ENCODE measurements at places on chromosomes 2 and 18. TPM values are rescaled to one million over a fixed set of nuclear protein-coding genes. Genes with fewer than 3 reads are reported as not detected.

The CIDEA gene
- total RNA-seq: not detected

DNA sequence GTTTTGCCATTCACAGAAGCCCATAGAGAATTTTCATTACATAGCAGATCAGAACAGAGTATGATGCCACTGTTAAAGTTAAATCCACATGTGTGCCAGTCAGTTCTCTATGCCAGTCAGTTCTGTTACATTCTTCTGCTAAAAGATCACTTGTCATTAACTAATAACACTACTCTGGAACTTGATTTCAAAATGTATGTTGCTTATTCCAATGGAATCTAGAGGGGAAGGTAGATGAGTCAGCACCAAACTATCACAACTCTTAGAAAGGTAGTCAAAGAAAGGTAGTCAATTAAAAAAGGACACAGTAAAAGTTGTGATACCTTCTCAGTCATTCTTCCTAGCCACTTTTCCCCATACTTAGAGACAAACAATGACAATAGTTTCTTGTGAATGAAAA lies 1214.4 kb downstream of the LRP1B start:
- no peaks in the 10 kb centered on the region for H3K27me3 ChIP-seq
- no peak overlapping the region for H3K4me3 ChIP-seq
- H3K4me1 ChIP-seq: no peaks in the 10 kb centered on the region
- H3K36me3 ChIP-seq: no peaks in the 10 kb centered on the region

GRCh38 chr2:17976871-17977746 lies 98.6 kb downstream of the KCNS3 start:
- no peak overlapping the region for H3K4me3 ChIP-seq
- H3K27ac ChIP-seq: peak overlapping the region; percentile 84
- no peaks in the 10 kb centered on the region for H3K36me3 ChIP-seq
- H3K27me3 ChIP-seq: no peaks in the 10 kb centered on the region

The LRRC30 gene
- not detected for total RNA-seq

DNA sequence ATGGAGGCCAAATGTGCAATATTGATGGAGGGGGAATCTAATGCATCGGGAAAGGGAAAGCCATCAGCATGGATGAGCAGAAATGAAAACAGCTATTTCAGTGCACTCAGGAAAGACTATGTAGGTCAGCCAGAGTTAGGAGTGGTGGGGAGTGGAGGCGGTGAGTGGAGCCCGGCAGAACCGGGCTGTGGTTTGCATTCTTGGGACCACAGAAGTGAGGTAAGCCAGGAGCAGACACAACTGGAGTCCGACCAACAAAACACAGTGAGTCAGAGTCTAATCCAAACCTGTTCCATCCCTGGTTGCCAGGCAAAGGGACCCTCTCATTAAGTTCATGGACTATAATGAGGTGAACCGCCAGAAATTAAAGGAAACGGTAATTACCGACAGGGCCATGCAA lies 61.1 kb upstream of the RAB12 start:
- H3K27ac ChIP-seq: no peak overlapping the region
- H3K27me3 ChIP-seq: no peaks in the 10 kb centered on the region
- DNase-seq: no peak
- no peaks in the 10 kb centered on the region for H3K36me3 ChIP-seq
- no peaks in the 10 kb centered on the region for H3K4me1 ChIP-seq

DNA sequence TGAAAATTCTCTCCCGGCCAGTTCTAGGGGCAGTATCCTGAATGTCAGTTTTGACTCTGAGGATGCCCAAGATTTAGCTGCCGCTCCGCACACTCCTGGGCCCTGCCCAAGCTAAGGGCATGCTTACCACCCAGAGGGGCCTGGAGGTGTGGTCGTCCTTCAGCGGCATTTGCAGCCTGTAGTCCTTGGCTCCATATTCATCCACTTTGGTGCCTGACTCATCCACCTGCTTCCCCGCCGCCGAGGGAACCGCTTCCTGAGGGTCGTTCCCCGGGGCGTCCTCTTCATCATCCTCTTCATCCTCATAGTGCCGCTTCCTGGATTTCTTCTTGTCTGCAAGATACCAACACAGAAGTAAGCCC lies 577 bp downstream of the ERCC3 start:
- peaks cover 20% of the 10 kb centered on the region for H3K36me3 ChIP-seq
- H3K4me3 ChIP-seq: peak overlapping the region; percentile 91
- no peaks in the 10 kb centered on the region for H3K27me3 ChIP-seq
- no peak for DNase-seq

- H3K4me1 ChIP-seq: peaks cover 15% of the 10 kb centered on the region
- peak overlapping the region; percentile 94 for H3K4me3 ChIP-seq
- H3K27me3 ChIP-seq: no peaks in the 10 kb centered on the region
- H3K36me3 ChIP-seq: no peaks in the 10 kb centered on the region
Measured at GRCh38 chr18:49459404-49460171, 857 bp downstream of the DYM start.

DNA sequence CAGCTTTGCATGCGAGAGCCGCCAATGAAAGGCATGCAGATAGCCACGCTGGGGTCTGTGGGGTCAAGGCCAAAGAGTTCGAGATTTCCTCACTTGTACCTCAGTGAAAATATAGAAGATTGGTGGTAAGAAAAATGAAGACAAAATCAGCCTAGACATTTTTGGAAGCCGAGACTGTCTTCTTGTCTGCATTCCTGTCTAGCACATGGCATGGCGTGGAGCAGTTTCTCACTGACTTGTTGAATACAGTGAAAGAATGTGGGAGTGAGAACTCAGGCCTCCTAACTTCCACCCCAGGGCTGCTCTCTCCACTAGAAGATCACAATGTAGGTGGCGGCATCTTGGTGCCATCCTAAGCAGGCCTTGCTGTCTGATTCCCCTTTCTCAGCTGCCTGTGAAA lies 740.8 kb upstream of the HS6ST1 start:
- H3K4me3 ChIP-seq: no peak overlapping the region
- no peaks in the 10 kb centered on the region for H3K36me3 ChIP-seq
- peak overlapping the region; percentile 57 for H3K27ac ChIP-seq
- H3K27me3 ChIP-seq: no peaks in the 10 kb centered on the region

The MYO7B gene
- 1.3 TPM for total RNA-seq

DNA sequence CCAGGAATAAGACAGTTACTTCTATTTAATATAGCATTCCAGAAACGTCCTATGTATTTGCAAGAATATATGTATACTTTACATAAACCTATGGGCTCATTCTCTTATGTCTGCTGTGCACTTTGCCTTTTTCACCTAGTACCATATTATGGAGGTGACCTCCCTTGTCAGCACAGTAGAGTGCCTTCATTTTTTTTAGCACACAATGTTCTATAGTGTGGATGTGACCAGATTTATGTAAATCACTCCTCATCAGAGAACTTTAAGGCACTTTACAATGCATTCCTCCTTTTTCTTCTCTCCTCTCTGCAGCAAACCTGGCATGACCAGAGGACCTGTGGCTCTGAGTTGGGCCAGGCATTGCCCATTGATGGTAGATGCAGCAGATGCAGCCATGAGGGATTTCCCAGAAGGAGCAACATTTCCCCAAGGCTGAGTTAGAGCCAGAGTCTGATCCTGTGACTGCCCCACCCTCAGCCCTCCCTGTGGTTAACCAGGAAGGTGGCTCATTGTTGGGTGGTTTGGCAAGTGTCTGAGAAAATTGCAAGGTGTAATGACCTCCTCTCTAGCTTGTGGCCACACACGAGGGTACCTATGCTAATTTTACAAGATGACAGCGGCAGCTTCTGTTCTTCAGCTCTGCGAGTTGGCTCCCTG lies 76.5 kb upstream of the DLX2 start:
- no peaks in the 10 kb centered on the region for H3K27me3 ChIP-seq
- H3K4me1 ChIP-seq: no peaks in the 10 kb centered on the region
- no peak overlapping the region for H3K27ac ChIP-seq

DNA sequence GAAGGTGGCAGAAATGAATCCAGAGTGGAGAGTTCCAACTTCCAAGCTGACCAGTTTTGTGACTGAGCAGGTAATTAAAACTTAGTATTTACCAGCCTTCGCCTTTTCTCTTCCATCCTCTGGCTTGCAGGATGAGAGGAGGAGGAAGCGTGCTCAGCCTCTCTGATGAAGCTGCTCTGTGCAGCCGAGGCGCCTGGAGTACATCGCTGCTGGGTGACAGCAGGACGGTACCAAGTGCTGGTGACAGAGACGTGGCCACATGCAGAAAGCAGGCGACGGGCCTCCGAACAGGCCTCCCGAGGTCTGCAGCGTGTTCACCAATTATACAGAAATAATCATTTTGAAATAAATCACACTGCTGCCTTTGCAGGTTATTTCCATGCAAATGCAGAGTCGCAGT lies 95.0 kb downstream of the MBP start:
- no peak overlapping the region for H3K27ac ChIP-seq
- H3K4me1 ChIP-seq: no peaks in the 10 kb centered on the region
- no peaks in the 10 kb centered on the region for H3K36me3 ChIP-seq
- H3K27me3 ChIP-seq: no peaks in the 10 kb centered on the region
- no peak for DNase-seq
